ENCODE measurements at places on chromosomes 5 and 9.
A peak's percentile ranks its signal among the peaks of the same experiment; 100 is the strongest.

DNA sequence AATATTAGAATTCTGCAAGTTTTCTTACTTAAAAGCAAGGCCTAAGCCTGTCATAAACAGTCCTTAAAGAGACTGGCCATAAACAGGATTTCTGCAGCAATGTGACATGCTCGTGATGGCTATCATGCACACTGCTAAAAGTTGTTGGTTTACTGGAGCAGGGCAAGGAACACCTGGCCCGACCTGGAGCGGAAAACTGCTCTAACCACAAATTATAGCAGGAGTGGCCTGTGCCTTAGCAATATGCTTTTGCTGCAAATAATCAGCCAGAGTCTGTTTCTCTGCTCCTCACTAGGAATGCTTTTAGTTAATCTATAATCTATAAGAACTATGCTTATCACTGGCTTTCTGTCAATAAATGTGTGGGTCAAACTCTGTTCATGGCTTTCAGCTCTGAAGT, 322.9 kb upstream of the RPS23 start:
- DNase-seq = no peak

- DNase-seq = no peak
Observed at GRCh38 chr5:124438903-124439281, 307.5 kb downstream of the ZNF608 start.

GRCh38 chr9:132801659-132802058, 76.4 kb downstream of the AK8 start:
- no peak for DNase-seq

GRCh38 chr5:23208959-23209431, 298.4 kb upstream of the PRDM9 start:
- peak; percentile 32 for DNase-seq

- no peak for DNase-seq
Observed at GRCh38 chr9:99466781-99467180, 244.7 kb downstream of the SEC61B start.

DNA sequence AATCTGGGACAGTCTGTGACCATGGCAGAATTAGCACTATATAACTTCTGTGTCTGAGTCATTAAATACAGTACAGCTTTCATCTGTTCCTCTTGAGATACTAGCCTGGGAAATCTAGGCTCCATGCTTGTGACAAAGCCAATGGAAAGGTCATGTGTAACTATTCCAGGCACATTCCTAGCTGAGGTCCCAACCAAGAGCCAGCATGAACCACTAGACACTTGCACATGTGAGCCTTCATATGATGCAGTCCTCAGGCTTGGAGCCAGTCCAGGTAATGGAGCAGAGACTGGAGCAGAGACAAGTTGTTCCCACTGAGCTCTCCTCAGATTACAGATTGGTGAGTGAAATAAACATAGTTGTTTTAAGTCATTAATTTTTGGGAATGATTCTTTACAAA, 412.4 kb upstream of the ZNF462 start:
- DNase-seq = peak; percentile 5

DNA sequence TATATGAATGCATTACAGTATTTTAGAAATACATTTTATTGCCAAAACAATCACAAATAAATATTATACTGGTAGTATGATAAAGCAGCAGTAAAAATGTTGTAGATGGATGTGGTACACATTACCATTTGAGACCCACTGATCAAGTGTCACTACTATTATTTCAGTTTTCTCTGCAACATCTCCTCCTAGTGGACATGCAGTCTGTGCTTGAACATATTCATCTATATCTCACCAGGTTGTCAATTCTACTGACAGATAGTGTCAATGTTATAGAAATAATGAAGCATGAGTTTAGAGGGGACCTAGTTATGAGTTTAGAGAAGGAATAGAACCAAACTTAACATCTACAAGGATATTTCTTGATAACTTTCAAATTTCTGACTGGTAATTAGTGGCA, 39.2 kb upstream of the ELOVL7 start:
- DNase-seq = no peak

All from body of pancreas (tissue), 4 donors.